Amygdala (tissue), 56 donors: ENCODE measurements at places on chromosomes 12 and 14.

DNA sequence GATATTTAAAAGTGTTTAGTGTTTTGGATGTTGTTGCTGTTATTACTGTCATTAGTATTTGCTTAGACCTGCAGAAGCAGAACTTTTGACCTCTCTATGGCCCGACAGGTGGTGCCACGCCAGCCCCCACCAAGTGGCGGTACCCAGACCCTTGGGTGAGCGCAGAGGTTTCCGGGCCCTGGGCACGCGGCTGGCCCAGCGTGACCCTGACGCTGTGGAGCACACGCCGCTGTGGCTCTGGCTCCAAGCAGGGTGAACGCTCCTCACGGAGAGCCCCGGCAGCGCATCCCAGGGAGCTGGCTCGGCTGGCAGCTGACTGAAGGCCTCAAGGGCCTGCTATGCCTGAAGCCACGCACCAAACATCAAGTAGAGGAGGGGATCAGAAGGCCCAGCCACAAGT is 22.6 kb downstream of the SLC25A47 start:
- DNase-seq = no peak

DNA sequence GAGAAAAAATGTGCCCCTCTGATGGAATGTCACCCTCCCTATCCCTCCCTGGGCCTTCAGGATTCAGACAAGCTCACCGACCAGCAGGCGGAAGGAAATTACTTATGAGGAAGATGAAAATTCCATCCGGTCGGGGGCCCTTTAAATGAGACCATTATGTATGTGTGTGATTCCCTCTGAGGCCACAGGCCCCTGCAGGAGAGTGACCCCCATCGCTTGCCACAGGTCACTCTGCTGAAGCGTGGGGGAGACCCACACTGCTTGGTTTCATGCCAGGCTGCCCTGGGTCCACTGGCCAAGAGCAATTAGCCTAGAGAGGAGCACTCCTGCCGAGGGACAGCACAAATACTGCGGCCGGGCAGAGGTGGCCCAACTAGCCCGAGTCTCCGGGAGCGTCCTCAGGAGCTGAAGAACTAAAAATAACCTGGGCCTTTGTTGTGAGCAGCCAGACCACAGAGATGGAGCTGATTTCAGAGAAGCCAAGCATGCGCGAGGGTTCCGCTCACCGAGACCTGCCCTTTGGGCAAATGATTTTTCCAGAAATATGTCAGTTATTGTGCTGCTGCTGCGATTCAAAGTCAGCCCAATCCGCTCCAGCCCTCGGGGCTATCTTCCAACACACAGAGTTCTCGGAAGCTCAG is 276.4 kb downstream of the DPF3 start:
- DNase-seq = no peak

DNA sequence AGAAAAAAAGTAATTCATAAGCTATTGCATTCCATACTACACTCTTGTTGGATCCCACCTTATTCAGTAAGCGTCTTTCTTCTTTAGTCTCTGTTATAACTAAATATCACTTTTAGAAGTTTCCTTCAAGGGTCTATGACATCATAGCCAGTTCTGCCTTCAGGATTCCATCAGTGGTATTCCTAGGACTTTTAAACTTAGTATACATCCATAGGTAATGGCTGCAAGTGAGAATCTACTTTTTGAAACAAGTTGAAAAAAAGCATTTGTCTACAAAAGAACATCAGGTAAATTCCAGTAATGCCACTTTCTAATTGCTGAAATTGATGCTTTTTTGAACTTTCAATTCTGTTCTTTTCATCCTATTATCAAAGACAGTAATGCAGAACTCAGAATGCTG is at the start of gene FSCB:
Gene FSCB (minus strand): TSS at position 101 of the 400 bp plus-strand sequence. CDS start 296 bp downstream, outside the sequence.
- DNase-seq = no peak

DNA sequence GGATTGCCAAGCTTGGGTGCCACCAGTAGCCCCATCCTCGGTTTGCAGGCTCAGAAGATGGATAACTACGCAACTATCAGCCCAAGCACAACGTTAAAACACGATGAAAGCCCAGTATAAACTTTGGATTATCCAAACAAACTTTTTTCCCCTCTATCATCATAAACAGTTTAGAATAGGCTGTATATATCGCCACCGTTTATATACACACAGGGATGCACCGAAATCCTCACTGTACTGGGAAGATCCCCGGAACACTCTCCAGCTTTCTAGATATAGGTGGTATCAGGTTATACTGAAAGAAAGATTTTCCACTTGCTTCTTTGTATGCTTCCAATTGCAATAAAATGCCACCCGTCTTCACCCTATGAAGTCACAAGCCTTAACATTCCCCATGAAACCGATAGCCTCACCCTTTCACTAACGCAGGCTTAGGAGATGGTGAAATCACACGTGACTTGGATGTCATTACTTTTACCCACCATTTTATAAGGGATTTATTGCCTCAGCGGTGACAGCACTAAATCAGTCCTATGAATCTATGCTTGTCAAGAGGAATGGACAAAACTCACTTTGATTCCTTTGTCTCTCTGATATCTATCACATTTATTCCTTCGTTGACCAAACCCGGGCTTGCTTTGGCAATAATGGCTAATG is 207.6 kb upstream of the FOXN3 start:
- DNase-seq = no peak
